ENCODE measurements at places on chromosomes 6 and 20. TPM values are rescaled to one million over a fixed set of nuclear protein-coding genes. Genes with fewer than 3 reads are reported as not detected.

The TCP11 gene
- total RNA-seq: not detected

The ESF1 gene
- 13.9 TPM for total RNA-seq

The SIRPA gene
- total RNA-seq: 35.5 TPM

The LY6G6F gene
- total RNA-seq: not detected

The UBE2C gene
- total RNA-seq: 12.3 TPM

The TRAM2 gene
- total RNA-seq: 88.7 TPM

The CNR1 gene
- 0.84 TPM for total RNA-seq

The FAM209B gene
- total RNA-seq: 0.60 TPM

The MYH7B gene
- total RNA-seq: 0.05 TPM

The PANK2 gene
- total RNA-seq: 59.3 TPM

The KCNB1 gene
- total RNA-seq: 0.48 TPM

DNA sequence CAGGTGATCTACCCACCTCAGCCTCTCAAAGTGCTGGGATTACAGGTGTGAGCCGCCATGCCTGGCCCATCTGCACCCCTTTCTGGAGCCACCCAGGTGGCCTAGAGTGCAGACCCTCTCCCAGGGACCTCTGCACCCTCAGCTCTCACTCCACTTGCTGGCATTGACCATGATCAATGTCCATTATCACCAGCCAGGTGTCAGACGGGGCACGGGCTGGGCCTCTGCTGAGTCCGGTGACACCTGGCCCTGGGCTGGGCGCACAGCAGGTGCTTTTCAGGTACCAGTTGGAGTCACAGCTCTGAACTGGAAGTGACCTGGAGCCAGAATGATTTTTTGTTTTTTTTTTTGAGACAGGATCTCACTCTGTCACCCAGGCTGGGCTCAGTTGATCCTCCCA lies 91.8 kb upstream of the PMEPA1 start:
- no peak for DNase-seq
- no peak overlapping the region for H3K4me3 ChIP-seq
- peaks cover 10% of the 10 kb centered on the region for H3K27me3 ChIP-seq
- H3K36me3 ChIP-seq: no peaks in the 10 kb centered on the region
- no peaks in the 10 kb centered on the region for H3K4me1 ChIP-seq

DNA sequence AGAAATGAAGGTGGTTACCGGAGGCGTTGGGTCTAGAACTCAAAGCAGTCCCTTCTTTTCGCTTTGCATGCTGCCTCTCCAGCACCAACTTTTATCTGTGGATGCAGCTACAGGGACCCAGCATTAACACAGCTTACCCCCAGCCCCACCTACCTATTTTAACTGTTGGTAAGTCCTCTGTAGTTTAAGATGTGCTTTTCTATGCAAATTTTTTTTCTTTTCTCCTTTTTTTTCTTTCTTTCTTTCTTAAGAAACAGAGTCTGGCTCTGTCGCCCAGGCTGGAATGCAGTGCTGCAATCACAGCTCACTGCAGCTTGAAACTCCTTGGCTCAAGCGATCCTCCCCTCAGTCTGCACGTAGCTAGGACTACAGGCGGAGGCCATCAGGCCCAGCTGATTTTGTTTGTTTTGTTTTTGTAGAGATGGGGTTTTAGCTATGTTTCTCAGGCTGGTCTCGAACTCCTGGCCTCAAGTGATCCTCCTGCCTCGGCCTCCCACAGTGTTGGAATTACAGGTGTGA lies 6.5 kb upstream of the USP45 start:
- peaks cover 5% of the 10 kb centered on the region for H3K4me1 ChIP-seq
- H3K36me3 ChIP-seq: no peaks in the 10 kb centered on the region
- H3K27ac ChIP-seq: peak overlapping the region; percentile 86
- peak overlapping the region; percentile 100 for H3K4me3 ChIP-seq
- H3K27me3 ChIP-seq: no peaks in the 10 kb centered on the region
- peak; percentile 43 for DNase-seq

GRCh38 chr20:48448666-48449600 lies 378.9 kb downstream of the PREX1 start:
- no peaks in the 10 kb centered on the region for H3K4me1 ChIP-seq
- DNase-seq: peak; percentile 8
- peaks cover 6% of the 10 kb centered on the region for H3K27me3 ChIP-seq
- H3K27ac ChIP-seq: no peak overlapping the region

- H3K36me3 ChIP-seq: no peaks in the 10 kb centered on the region
- H3K27ac ChIP-seq: no peak overlapping the region
- H3K27me3 ChIP-seq: peaks cover 4% of the 10 kb centered on the region
- H3K4me3 ChIP-seq: no peak overlapping the region
- no peak for DNase-seq
Measured at GRCh38 chr6:169738976-169739529, 12.3 kb downstream of the DYNLT2 start.

- DNase-seq: no peak
- no peak overlapping the region for H3K27ac ChIP-seq
- no peaks in the 10 kb centered on the region for H3K27me3 ChIP-seq
- H3K4me1 ChIP-seq: no peaks in the 10 kb centered on the region
Measured at GRCh38 chr6:19736066-19736465, 101.1 kb upstream of the ID4 start.

DNA sequence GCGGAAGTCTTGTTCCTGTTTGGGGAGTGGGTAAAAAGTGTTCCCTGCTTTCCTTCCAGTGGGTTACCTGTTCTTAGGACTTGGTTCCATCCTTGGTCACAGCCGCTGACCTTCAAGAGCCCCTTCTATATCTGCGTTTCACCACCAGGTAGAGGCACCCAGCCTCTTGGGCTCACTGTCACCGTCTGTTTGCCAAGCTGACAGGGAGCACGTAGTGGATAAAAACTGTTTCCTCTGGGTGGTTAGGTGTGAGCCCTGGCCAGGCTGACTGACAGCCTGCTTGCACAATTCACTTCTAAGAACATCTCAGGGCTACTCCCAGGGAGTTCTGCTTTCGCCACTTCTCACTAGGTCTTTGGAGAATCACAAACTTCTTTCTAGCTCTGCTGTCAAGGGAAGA lies 1.8 kb upstream of the JPH2 start:
- H3K4me1 ChIP-seq: peaks cover 18% of the 10 kb centered on the region
- no peak for DNase-seq
- no peak overlapping the region for H3K4me3 ChIP-seq
- H3K27me3 ChIP-seq: no peaks in the 10 kb centered on the region
- H3K27ac ChIP-seq: no peak overlapping the region

- H3K36me3 ChIP-seq: no peaks in the 10 kb centered on the region
- DNase-seq: peak; percentile 77
- H3K27me3 ChIP-seq: no peaks in the 10 kb centered on the region
Measured at GRCh38 chr6:10962673-10963072, 75.8 kb downstream of the SYCP2L start.

DNA sequence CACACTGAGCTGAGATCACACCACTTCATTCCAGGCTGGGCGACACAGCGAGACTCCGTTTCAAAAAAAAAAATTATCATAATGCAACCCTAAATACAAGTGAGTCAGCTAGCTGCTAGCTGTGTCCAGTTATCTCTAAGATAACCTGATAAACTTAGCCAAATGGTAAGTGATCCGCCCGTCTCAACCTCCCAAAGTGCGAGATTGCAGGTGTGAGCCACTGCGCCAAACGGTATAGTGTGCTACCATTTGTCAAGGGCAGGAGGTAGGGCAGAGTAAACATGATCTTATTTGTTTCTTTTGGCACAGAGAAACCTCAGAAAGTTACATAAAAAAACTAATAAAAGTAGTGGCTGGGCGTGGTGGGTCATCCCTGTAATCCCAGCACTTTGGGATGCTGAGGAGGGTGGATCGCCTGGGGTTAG lies 4.7 kb upstream of the C6orf132 start:
- no peaks in the 10 kb centered on the region for H3K36me3 ChIP-seq
- DNase-seq: peak; percentile 11
- no peak overlapping the region for H3K27ac ChIP-seq
- H3K4me1 ChIP-seq: peaks cover 10% of the 10 kb centered on the region

GRCh38 chr6:119902681-119903080 lies 553.1 kb upstream of the MAN1A1 start:
- no peak overlapping the region for H3K4me3 ChIP-seq
- no peaks in the 10 kb centered on the region for H3K27me3 ChIP-seq
- no peaks in the 10 kb centered on the region for H3K36me3 ChIP-seq
- no peak for DNase-seq

- no peaks in the 10 kb centered on the region for H3K27me3 ChIP-seq
Measured at GRCh38 chr20:49029203-49029602, 16.9 kb upstream of the CSE1L start.
